Hematopoietic multipotent progenitor cell treated with erythropoietin and hydrocortisone succinate and interleukin-3 and kit ligand, for 17 days (in vitro differentiated cells): ENCODE measurements at places on chromosomes 12 and 14.
A peak's percentile ranks its signal among the peaks of the same experiment; 100 is the strongest.

GRCh38 chr14:54189333-54189732 lies 207.5 kb upstream of the CDKN3 start:
- no peak for DNase-seq

DNA sequence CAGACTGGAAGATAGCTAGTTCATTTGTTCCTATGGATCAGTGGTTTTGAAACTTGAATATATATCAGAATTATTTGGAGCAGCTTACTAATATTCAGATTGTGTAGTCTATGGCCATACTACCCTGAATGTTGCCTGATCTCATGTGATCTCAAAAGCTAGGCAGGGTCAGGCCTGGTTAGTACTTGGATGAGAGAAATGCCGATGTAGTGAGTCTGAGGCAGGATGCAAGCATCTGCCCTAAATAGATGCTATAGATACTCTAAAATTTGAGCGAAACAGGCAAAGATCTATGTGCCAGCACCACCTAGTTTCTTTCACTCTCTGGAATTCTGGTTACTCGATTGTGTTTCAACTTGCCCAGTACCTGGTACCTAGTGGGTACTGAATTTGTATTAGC lies 40.9 kb downstream of the FRMD6 start:
- no peak for DNase-seq

DNA sequence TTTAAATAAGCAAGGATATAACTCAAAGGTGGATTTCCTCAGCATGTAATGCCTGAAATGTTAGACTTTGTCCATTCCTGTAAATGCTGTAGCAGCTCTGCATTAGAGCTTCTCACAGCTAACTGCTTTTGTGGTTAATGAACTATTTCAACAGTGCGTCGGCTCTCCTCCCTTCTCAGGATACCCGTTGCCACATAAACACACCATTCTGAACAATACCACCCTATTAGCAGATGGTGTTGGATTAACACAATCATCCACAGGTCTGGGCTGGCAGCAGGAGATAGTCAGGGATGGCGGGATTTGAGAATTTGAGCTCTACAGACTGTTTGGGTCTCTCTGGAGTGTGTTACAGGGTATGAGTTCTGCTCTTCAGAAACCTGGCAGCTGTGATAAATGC lies 33.5 kb upstream of the C12orf42 start:
- DNase-seq: no peak

DNA sequence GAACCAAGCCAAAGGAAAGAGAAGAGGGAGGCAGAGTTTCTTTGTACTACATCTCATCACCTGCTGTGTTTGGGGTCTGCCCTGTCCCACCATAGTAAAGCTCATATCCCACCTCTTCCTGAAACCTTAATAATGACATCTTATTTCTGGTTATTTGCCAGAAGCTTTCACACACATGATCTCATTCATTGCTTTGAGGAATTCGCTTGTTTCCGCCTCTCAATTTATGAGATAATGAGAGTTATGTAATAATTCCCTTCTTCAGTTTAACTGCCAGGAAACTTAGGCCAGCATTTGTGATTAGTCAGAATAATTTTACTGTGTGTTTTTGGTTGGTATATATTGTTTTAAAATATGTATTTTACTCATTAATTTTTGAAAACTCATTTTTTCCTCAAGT lies 205.2 kb downstream of the CACNA1C start:
- no peak for DNase-seq

DNA sequence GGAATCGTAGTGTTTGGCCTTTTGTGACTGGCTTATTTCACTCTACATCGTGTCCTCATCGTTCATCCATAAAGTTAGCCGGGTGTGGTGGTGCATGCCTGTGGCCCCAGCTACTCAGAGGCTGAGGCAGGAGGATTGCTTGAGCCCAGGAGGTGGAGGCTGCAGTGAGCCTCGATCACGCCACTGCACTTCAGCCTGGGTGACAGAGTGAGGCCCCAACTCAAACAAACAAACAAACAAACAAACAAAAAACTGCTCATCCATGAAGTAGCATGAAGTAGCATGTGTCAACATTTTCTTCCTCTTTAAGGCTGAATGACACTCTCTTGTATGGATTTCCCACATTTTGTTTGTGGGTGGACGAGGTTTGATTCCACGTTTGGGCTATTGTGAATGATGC lies 44.0 kb upstream of the MEG3 start:
- no peak for DNase-seq

GRCh38 chr14:100108042-100108825 lies 43.0 kb downstream of the EVL start:
- peak; percentile 76 for DNase-seq

- DNase-seq: no peak
Measured at GRCh38 chr14:74963705-74964271, 8.4 kb upstream of the PGF start.

DNA sequence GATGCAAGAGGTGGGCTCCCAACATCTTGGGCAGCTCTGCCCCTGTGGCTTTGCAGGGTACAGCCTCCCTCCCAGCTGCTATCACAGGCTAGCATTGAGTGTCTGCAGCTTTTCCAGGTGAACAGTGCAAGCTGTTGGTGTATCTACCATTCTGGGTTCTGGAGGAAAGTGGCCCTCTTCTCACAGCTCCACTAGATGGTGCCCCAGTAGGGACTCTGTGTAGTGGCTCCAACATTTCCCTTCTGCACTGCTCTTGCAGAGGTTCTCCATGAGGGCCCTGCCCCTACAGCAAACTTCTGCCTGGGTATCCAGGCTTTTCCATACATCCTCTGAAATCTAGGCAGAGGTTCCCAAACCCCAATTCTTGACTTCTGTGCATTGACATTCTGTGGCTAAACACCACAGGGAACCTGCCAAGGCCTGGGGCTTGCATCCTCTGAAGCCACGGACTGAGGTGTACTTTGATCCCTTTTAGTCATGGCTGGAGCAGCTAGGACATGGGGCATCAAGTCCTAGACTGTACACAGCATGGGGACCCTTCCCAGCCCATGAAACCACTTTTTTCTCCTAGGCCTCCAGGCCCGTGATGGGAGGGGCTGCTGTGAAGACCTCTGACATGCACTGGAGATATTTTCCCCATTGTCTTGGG lies 24.0 kb upstream of the SLC38A1 start:
- no peak for DNase-seq

GRCh38 chr12:83958997-83959396 lies 953.6 kb downstream of the SLC6A15 start:
- no peak for DNase-seq

DNA sequence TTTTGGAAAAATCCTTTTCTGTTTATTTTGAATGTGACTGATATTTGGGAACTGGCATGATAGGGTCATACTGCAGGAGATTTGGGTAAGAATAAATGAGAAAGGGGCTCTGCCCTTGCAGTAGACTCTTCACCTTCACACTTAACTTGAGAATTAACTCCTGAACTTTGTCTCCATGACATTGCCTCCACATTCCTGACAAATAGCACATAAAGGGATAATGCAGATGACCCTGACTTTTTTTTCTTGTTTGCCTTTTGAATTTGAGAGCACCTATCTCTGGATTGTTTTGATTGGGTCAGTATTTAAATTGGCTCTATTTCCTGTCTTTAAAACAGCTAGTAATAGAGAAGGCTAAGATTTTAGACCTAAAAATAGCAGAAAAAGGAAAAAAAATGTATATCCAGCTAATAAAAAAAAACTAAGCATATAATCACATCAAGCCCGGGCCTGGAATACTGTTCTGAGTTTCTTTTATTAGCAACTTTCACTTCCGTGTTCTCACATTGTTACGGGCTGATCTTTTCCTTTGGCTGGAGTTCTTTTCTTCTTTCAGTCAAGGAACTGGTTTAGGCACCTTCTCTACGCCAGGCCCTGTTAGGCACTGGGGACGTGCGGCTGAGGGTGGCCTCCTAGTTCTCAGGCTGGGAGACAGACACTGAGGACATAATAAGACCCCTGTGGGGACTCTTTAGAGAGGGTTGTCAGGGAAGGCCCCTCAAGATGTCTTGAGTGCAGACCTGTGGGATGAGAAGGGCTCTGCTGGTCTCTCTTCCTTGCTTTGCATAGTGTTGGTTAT lies 53.1 kb upstream of the GNPNAT1 start:
- no peak for DNase-seq

- no peak for DNase-seq
Measured at GRCh38 chr12:32776258-32776657, 20.6 kb upstream of the YARS2 start.

DNA sequence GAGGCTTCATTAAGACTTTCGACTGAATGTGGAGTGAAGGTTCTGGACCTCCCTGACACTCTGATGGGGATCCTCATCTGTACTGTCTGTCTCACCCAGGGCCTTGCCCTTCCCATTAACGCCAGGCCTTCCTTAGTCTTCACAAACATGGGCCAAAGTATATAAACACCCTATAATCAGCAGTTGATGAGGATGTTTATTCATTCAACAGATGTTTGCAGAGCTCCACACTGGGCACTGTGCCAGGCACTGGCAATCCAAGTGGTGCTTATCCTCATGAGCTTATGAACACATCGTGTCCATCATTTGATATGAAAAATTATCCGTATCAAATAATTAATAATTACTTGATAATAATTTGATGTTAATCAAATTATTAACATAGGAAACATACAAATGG lies 454.4 kb downstream of the FUT8 start:
- no peak for DNase-seq

- DNase-seq: no peak
Measured at GRCh38 chr12:111209811-111210210, 159.1 kb downstream of the PHETA1 start.

DNA sequence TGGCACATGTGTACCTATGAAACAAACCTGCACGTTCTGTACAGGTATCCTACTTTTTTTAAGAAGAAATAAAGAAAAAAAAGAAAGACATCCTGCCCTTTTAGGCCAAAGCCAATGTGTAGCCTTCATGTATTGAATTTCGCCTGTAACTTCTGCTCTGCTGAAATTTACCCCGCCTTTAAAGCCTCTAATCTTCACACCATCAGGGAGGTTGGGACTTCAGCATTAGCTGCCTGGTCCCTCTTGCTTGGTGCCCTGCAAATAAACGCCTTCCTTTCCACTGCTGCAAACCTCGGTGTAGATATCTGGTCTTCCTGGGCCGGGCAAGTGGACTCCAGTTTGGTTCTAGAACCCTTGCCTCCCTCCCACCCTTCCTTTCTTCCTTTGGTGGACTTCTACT lies 2.6 kb upstream of the KRT71 start:
- DNase-seq: no peak

- DNase-seq: no peak
Measured at GRCh38 chr14:37972941-37973887, 234.5 kb upstream of the SSTR1 start.

DNA sequence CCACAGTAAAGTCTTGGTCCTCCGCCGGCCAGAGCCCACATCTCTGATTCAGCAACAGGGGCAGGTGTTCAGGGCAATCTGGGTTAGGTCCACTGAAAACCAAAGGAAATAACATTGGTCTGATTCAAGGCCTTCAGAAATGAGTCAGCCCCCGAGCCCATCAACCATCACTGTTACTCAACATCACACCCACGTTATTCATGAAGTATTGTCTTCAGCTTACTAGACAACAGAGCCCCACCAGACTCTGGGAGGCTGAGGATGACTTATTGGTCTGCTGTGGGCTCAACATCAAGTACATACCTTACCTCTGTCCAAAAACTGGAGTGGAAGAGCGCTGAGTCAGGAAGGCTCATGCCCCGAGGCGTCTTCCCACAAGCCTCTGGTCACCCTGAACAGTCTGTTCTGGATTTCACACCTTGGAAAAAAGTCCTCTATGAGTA lies 97.5 kb downstream of the ZFP36L1 start:
- no peak for DNase-seq

DNA sequence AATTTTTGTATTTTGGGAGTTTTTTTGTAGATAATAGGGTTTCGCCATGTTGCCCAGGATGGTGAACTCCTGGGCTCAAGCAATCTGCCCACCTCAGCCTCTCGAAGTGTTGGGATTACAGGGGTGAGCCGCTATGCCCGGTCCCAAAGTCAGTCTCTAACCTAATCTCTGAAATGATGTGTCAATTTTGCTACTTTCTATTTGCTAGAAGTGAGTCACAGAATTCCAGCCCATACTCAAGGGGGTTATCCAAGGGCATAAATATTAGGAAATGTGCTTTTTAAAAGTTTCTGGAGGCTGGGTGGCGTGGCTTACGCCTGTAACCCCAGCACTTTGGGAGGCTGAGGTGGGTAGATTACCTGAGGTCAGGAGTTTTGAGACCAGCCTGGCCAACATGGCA lies 40.5 kb downstream of the RESF1 start:
- no peak for DNase-seq

GRCh38 chr12:663293-663871 lies at the start of gene NINJ2:
Gene NINJ2, minus strand, starts transcription at chr12:663445. Its CDS starts 85 bp downstream, at chr12:663360.
- no peak for DNase-seq

DNA sequence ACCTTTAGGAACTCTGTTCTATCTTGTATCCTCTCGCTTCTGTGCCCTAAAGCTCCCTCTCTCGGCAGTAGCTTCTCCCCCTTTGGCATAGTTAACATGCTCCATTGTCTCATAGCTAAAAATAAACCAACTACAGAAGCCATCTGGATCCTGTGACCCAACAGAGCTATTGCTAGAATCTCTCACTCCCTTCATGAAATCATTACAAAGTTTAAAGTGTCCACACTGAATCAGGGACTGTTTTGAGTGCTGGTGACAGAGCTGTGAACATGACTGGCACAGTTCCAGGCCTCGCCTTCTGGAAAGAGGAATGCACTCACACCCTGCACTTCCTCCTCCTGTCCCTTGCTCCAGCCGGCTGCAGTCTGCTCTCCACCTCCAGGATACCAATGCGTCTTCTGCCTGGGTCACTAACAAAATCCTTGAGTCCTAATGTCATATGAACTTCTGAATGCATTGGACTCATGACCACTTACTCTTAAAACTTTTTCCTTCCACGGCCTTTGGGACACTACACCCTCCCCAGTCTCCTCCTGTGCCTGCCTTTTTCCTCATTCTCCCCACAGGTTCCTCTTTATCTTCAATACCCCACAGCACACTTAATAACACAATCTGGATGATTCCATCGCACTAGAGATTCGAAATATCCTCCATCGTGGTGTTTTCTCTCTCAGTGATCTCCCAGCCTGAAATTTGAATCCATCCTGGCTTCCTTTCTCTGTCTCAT lies 13.2 kb downstream of the PLBD1 start:
- no peak for DNase-seq

GRCh38 chr12:58537278-58537677 lies 383.0 kb downstream of the LRIG3 start:
- DNase-seq: no peak

DNA sequence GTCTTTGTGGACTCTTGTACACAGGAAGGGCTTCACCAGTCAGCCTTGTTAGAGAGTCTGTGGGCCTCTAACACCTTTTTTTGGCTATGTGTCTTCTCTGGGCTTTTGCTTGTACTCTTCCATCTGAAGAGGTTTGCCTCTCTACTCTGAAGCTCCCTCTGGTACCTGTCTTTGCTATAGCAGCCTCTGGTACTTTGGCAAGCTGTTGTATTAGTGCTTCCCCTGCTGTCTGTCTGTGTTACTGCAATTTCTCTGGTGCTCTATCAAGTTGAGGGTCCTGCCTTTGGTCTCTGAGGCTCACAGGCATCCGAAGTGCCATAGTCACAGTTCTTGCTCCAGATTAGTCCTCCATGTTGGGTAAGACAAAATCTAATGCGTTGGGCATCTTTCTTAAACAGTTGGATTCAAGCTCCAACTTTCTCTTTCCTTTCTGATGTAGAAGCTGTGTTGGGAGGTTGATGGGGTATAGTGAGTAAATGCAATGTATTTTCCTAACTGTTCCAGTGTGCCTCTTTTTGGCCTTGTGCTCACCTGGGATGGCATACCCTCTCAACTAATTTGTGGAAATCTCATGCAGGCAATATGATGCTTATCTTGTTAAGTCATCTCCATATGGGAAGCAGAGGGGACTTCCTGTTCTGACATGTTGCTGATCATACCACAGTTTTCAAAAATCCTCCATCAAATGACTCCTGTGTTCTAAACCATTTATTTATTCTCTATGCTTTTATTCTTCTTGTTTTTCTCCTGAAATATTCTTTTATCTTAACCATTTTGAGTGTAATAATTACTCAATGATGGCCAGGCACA lies 88.8 kb downstream of the ATF7IP start:
- peak; percentile 63 for DNase-seq
